ENCODE measurements at places on chromosomes 1 and 21. TPM values are rescaled to one million over a fixed set of nuclear protein-coding genes. Genes with fewer than 3 reads are reported as not detected.

The PLEKHN1 gene
- total RNA-seq, result 0.88 TPM

The SORT1 gene
- 102 TPM for total RNA-seq

The KCNK1 gene
- total RNA-seq, result 3.2 TPM

The TRIM17 gene
- 1.9 TPM for total RNA-seq

The CELA3B gene
- 2.5 TPM for total RNA-seq

The CASZ1 gene
- total RNA-seq, result 18.4 TPM

The OR2T33 gene
- not detected for total RNA-seq

The CADM3 gene
- total RNA-seq, result 45.0 TPM

The SLC5A9 gene
- total RNA-seq, result 0.28 TPM

The S100B gene
- 2.0 TPM for total RNA-seq

- DNase-seq, result no peak
Measured at GRCh38 chr1:202411422-202411821, 62.9 kb downstream of the PPP1R12B start.

GRCh38 chr1:115062542-115063004 is 26.7 kb downstream of the TSPAN2 start:
- DNase-seq, result no peak

DNA sequence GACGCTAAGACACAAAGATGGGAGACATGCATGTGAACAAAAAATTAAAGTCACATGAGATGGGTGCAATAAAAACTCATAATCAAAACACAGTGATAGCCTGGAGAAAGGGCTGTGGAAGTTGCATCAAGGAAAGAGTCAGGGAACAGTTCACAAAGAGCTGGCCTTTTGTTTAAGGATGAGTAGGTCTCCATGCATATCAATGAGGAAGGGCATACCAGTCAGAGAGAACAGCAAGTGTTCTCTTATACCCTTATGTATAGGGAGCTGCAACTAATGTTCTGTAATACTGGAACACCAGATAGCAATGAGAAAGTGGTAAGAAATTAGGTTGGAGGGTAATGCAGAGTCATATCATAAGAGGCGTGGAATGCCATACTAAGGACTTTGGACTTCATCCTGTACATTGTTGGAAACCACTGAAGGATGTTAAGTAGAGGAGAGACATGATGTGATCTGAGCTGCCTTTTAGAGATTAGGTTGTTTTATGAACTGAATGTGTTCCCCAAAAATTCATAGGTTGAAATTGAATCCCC is 46.7 kb upstream of the SAMD13 start:
- no peak for DNase-seq

DNA sequence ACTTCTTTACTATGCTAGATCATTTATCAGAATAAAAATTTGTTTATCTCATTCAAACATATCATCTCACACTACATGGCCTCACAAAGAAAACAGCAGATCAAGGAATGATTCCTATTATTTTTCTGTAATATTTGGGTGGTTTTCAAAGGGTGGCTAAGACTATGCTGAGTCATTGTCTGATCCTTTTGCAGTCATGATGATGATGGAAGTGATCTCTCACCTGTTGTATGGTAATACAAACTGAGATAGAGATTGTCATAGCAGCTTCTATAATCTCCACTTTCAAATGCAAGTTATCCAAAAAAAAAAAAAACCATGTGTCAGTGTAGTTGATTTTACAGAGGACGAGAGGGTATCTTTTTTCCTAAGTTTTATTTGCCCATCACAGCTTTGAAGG is 37.2 kb upstream of the GBP5 start:
- no peak for DNase-seq

- DNase-seq, result peak; percentile 84
Measured at GRCh38 chr1:116910379-116911187, 867 bp downstream of the PTGFRN start.

GRCh38 chr1:150650193-150650592 is 20.8 kb upstream of the ENSA start:
- no peak for DNase-seq

DNA sequence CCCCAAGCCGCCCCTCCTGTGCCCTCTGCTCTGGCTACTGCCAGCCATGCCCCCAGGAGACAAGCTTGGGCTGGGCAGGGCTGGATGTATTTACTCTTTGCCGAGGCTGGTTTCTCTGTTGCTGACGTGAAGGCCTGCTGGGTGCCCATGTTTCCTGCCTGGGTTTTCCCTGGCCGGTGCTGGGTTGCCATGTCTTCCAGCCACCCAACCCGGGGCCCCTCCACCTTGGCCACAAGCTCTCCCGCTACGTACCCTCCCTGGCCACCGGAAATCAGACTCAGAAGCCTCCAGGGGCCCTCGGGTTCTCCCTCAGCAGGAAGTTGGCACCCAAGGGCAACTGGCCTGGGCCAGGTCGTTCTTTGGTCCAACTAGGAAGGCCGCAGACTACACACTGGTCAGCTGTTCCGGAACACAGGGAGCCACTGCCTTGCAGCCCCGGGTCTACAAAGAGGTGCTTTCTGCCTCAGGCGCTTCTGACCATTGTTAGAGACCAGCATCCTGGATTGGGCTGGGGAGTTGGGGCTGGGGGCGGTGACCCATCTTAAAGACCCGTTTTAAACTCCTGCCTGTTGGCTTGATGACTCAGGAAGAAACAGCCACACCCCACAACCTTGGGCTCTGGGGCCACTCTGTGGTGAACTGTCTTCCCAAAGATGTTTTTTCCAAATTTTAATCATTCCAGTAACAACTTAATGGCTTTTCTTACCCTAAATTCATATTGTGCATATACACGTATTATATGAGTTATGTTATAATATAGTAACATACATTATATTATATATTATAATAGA is 71.2 kb upstream of the RUNX3 start:
- no peak for DNase-seq

DNA sequence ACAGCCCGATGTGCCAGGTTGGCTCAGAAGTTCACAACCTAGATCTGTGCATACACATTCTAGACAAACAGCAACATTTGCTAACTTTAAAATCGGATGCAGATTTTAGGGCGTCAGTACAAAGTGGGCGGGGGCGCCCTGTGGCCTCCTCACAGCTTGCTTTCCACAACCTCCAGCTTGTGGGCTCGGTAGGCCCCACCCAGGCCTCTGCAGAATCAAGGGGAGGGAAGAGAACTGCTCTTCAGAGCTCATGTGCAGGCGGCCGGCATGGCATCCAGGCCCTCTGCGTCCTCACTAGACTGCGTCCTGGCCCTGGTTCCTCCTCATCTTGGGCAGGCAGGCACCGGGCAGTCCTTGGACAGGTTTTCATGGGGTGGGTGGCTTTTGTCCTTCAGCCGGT is 59.3 kb downstream of the AJAP1 start:
- no peak for DNase-seq

GRCh38 chr21:40381111-40381510 is 465.8 kb downstream of the DSCAM start:
- no peak for DNase-seq

DNA sequence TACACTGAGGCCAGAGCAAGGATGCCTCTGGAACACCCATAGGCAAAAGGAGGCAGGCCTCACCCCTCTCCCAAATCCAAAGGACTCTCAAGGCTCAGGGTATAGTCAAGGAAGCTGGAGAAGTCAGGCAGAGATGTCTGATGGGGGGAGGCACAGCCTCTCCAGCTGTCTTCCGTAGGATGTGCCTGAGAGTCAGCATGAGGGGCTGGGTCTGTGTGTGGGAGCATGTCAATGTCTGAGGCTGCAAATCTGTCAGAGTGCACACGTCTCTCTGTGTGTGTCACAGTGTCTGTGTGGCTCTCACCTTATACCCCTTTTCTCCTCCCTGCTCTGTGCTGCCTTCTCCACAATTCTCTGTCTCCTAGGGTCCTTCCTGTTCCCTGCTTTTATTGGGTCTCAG is 4.0 kb downstream of the HPCAL4 start:
- DNase-seq, result peak; percentile 15

- no peak for DNase-seq
Measured at GRCh38 chr1:244002721-244003120, 48.4 kb upstream of the ZBTB18 start.

GRCh38 chr1:114668784-114669561 is 876 bp downstream of the DENND2C start:
- no peak for DNase-seq

- DNase-seq, result no peak
Measured at GRCh38 chr1:7177438-7178146, 392.3 kb downstream of the CAMTA1 start.

DNA sequence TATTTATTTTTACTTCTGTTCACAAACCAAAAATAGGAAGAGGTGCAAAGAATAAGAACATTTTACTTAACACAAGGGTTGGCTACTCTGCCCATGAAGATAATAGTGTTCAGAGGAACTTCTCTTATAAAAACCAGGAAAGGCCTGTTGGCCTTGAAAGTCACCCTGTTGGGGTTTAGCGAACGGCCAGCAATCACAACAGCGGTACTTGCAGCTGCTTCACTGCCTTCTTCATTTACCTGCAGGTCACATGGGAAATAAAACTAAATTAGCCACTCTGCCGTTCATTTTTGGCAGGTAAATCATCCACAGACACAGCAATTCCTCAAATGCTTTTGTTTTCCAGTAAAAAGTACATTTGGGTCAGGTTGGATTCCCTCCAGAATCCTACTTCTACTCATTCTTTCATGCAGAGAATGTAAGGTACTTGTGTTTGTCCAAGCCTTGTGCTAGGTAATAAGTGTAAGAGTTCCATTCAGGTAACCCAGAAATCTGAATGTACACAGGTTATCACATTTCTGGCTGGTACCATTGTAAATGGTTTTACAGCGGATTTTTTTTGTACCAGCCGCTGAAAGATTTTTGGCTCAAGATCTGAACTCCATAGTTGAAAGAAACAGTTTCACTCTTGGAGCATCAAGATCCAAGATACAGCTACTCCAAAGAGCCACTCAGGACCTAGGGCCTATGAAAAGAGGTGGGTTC is 13.1 kb downstream of the SERPINC1 start:
- DNase-seq, result no peak

- DNase-seq, result no peak
Measured at GRCh38 chr21:19340954-19341353, 937.4 kb upstream of the TMPRSS15 start.

GRCh38 chr1:107379826-107380225 is 239.0 kb downstream of the NTNG1 start:
- DNase-seq, result no peak

- peak; percentile 90 for DNase-seq
Measured at GRCh38 chr1:204446413-204447111, 34.9 kb upstream of the PPP1R15B start.

DNA sequence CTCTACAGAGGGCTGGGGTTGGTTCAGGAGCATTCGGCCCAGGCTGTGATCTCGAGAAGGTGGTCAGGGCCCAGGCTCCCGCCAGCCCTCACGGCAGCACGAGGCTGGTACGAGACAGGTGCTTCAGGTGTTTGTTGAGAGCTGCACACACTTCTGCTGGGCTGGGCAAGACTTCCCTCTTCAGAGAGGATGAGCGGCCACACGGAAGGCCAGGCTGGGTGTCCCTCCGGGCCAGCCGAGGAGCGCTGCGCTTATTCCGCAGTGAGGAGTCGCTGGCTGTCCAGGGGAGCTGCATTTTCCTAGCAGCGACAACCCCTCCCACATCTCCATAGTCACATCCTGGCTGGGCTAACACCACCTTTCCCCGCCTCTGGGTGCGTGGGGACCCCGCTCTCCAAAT is 50.5 kb downstream of the PDE9A start:
- DNase-seq, result no peak

DNA sequence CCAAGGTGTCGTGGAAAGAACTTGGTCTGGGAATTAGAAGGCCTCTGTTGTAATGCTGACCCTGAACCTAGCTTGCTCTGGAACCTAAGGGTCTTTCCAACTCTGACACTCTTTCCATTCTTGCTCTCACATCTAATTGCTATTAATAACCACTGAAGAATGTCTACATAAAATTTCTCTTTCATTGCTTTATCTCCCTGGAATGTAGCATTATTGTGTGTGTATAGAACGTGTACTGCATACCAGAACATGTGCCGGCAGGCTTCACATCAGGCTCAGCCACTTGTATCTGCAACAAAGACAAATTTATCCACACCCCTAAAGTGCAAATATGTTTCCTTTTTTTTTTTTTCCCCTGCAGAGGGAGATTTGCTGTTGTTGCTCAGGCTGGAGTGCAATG is 13.9 kb upstream of the LAX1 start:
- no peak for DNase-seq

DNA sequence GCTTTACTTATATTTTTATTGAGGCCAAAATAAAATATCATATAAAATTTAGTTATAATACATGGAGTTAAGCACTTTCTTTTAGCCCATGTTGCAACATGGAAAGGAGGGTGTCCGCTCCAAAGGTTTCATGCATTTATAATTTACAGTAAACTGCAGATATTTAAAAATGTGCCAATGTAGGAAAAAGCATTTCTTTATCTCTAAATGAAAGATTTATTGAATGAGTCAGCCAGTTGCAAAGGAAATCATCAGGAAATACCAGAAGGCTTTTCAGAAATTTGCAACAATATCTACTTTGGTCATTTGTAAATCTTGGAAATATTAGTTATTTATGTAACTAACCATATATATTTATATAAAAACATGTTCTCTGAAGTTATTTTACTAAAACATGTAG is 12.1 kb downstream of the ATP6V1G3 start:
- no peak for DNase-seq

- no peak for DNase-seq
Measured at GRCh38 chr1:14782741-14783591, 184.5 kb downstream of the KAZN start.

DNA sequence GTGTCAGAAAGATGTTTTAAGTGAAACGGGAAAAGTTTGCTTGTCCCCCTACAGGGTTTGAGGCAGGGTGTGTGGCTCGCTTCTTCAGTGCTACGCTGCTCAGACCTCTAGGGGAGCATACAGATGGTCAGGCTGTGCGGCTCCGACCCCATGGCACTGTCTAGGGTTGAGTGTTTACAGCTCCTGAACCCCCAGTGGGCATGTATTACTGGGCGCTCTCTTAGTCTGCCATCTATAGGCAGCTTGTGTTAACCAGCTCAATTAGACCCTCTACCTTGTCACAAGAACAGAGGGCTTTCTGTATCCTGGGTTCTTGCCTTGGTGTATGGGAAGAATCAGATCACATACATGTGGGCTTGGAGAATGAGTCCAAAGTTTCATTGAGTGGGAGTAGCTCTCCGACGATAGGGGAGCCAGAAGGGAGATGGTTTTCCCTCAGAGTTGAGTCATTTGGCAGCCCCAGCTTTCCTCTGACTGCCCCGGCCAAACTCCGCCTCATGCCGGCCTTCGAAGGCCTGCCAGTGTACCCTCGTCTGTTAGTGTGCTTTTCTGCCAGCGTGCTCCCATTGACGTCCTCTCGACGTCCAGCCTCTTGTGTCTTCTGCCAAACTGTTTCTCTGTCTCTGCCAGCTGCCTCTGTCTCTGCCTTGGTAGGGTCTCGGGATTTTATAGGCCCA is 38.6 kb upstream of the ADGRL4 start:
- DNase-seq, result peak; percentile 75

DNA sequence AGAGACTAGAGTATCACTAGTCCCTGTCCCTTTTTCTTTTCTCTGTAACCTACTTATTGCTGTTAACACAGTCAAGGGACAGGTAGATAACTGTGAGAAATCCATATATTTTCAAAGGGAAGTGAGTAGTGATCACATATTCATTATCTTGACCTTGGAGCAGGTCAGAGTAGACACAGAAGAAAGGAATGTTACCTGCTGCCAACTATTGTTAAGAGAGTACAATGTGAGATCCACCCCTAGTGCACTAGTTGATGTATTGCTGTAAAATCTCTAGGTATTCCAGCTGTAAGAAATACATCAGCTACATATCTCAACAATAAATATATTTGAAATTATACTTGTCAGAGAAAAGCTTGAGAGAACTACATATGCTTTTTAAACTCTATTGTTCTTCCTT is 68.7 kb upstream of the ADGRL2 start:
- DNase-seq, result no peak

All from posterior vena cava (tissue), 2 donors.